Stimulated activated CD4-positive, alpha-beta T cell treated with anti-CD3 and anti-CD28 coated beads, Interleukin-12 subunit alpha, Interleukin-12 subunit beta, amount 100 ng/mL, for 4 hours (primary cell): ENCODE measurements at places on chromosomes 1 and 21.

GRCh38 chr1:164452549-164452948, 106.4 kb upstream of the PBX1 start:
- DNase-seq: no peak

- no peak for DNase-seq
These were observed 159.3 kb downstream of the PEX14 start for GRCh38 chr1:10634075-10634427.

- DNase-seq: peak; percentile 89
These were observed at the start of the genes EMC1 and MRTO4 for GRCh38 chr1:19251305-19252196. Gene EMC1, minus strand, starts transcription at chr1:19251524. Its CDS starts 15 bp downstream, at chr1:19251509. Gene MRTO4, plus strand, starts transcription at chr1:19251805. Its CDS starts 31 bp downstream, at chr1:19251836.

GRCh38 chr1:13661539-13661938, 38.4 kb upstream of the PRDM2 start:
- DNase-seq: no peak

GRCh38 chr1:195604287-195604686, 1004.0 kb downstream of the KCNT2 start:
- DNase-seq: no peak

DNA sequence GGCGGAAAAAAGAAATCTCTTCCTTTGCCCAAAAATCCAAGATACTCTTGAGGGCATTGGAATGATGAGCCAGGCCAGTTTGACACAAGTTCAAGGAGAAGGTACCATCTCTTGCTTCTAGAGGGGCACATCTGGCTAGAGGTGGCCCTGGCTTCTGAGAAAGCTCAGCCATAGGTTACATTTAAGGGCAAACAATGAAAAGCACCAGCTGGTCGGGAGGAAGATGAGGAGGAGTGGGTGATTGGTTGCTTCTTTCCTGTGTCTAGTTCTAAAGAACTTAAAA, 132.0 kb downstream of the DHRS3 start:
- no peak for DNase-seq

GRCh38 chr1:61504852-61505390, 220.0 kb downstream of the TM2D1 start:
- DNase-seq: no peak

DNA sequence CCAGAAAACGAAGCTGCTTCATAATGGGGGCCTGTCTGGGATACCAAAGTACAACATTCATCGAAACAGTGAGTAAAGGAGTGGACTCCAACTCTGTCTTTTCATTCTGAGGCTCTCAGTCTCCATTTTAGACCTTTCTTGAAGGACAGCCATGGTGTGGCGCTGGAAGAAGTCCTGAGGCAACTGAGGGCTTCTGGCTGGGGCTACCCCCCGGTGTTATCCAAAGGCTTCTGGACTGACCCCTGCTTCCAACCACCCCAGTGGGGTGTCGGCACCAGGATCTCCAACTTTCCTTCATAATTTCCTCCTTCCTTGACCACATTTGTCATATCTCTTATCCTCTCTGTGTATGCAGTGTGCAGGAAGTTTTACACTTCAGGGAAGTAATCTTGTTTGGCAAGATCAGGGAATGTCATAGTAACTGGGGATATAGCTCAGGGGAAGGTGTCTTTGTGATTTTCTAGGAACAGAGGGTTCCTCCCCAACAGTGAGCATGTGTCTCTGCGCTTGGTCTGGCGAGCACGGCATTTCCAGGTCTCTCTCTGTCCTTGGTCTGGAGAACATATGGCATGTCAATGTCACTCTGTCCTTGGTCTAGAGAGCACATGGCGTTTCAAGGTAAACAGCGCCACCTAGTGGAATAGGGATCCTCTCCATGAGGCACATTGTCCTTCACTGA, 19.4 kb upstream of the BSDC1 start:
- DNase-seq: peak; percentile 58

DNA sequence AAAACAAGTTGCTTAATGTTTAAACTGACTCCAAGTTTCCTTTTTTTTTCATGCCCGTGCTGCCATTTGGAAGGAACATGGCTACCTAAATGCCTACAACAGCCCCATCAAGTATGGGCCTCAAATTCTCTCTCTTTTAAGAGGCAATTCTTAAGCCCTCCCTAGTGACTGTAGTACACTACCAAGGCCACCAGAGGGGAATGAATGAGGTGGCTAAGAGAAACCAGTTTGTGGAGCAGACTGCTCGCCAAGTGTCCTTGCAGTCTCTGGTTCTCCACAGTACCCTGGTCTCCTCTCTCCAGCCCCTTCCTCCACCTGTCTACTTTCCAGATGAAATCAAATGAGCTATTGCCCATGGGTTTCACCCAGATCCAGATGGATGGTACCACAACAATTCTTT, 1809.6 kb downstream of the BRINP3 start:
- no peak for DNase-seq

DNA sequence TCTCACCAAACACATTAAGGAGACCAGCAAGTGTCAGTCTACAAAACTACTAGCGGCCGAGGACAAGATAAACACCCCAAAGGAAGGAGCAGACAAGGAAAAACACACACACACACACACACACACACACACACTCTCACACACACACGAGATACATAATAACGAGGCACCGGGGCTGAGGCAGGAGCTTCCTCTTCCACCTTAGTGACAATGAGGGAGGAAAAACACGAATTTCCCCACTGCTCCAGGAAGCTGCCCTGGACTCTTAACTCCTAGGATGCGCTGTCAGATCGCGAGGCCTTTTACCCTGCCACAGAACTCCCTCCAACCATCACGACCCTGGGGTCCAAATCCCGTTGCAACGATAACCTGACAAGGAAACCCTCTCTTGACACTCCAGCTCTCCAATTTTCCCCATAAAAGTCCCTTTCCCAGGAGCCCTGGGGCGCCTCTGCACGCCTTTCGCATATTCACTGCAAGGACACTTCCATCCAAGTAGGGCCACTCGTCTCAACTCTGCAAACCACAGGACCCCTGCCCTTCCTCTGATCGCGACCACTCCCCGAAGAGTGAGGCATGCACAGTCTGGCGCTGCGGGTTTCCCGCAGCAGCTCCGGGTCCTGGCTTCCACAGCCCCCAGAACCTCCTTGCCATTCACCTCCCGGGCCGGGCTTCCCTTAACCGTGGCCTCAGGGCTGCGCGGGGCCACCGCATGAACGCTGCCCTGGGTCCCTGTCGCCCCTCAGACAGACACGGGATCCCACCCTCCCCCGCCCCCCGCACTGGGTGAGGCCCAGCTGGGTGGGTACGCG, 581 bp downstream of the ETV3 start:
- peak; percentile 8 for DNase-seq

DNA sequence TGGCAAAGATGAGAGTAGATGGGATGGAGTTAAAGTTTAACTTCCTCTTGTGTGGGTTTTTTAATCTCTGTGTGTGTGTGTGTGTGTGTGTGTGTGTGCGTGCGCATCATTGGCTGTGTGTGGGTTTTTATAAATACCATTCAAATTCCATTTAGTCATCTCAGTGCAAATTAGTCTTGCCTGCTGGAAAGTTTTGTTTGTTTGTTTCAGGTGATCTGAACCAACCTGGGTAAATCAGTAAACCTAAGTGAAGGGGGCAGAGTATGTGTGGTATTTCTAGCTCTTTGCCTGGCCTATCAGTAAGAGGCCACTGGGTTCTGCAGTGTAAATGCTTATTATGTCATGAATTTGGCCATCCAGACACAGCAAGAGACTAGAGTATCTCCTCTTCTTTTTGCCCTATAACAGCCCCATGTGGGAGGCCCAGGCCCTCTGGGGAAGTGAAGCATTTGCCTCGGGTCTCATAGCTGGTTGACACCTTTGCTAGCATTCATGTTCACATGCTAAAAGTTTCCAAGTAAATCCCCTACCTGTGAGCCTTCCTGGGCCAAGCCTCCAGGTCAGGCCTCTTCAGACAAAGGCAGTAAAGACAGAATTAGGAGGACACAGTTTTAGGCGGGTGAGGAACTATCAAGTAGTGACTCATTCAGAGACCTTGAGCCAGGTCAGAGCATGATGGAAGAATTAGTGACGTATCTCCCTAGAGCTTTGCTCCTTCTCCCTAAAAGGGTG, 14.7 kb downstream of the INTS3 start:
- DNase-seq: no peak

DNA sequence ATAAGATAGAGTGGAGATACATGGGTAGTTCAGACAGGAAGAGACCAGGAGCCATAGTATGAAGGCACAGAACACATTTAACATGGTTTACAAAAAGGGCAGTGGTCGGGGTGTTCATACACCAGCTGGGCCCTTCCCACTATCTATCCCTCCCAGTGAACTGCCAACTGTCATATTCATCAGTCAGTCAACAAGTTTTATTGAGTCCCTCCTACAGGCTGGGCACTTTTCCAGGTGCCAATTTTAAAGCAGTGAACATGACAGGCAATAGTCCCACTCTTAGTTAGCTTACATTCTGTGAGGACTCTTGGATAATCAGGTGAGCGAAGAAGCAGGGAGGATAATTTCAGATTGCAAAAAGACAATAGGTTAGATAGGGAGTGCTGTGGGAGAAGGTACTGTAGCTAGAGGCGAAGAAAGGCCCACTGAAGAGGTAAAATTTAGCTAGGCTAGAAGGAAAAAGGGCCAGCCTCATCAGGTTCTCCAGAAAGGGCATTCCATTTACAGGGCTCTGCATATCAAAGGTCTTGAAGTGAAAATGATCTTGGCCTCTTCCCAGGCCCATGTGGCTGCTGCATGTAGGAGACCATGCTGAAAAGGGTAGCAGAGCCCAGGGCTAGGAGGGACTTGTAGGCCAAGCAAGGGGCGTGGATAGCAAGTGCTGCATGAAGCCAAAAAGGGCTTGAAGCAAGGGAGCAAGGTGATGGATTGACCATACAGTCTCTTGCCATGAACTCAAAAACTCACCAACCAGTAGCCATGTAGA, 274.7 kb upstream of the SNX7 start:
- DNase-seq: no peak

DNA sequence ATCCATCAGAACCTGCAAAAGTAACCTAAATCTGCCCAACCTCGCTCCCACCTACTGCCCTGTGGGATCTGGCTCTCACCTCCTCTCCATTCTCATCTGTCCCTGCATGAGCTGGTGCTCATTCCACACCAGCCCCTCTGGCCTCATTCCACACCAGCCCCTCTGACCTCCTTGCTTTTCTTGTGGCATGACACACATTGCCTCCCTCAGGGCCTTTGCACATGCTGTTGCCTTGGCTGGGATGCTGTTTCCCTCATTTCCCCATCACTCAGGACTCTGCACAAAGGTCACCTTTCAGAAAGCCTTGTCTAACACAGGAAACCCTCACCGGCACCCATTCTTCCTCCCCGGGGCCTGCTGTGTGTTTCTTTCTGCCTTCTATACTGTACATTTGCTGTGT, 197.1 kb downstream of the KAZN start:
- no peak for DNase-seq

DNA sequence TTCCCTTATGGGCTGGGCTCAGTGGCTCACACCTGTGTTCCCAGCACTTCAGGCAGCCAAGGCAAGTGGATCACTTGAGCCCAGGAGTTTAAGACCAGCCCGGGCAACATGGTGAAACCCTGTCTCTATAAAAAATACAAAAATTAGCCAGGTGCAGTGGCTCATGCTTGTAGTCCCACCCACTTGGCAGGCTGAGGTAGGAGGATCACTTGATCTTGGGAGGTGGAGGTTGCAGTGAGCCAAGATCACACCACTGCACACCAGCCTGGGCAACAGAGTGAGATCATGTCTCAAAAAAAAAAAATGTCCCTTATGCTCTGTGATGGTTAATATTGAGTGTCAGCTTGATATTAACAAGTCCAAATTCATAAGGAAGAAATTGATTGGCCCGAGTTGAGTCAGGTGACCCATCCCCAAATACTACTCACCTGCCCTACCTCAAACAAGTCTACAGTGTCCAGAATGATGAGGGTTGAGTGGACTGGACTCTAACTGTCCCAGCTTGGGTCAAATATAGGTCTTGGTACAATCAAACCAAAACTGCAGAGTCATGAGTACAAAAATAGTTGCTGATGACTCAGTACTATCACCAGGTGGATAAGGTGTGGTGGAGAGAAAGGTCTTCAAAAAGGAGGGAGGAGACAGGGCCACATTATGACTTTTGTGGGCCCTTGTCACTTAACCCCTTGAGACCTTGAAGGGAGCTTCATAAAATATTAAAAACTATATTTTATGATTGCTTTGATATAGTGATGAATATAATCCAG, 161.0 kb downstream of the ZNF326 start:
- DNase-seq: no peak

DNA sequence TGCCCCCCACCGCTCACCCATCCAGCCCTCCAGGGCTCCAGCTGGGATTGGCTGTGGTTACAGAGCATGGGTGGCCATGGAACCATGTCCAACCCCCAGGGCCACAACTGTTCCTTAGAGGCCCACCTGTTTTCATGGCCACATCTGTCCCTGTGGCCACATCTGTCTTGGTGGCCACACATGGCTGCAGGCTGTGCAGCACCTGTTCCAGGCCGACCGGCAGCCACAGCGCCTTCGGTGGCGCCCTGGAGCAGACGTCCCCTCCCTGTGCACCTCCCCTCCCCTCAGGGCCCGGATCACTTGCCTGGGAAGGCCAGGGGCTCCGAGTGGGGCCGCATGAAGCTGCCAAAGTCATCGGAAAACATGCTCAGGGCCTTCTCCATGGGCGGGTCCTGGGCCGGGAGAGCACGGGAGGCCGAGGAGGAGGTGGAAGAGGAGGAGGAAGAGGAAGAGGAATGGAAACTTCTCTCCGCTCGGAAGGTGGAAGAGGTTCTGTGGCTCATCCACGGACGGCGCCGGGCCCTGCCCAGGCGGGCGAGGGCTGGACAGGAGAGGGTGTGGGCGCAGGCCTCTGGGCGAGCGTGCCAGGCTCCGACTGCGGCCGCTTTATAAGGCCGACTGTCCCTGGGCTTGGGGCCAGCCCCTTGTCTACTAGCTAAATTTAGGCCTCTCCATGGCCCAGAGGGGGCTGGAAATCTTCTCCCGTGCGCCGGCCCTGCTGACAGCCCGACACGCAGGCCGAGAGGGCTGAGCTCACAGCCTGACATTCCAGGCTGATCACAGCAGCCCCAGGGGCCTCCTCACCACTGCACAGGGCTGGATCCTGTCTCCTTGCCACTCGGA, at the start of gene HSPB7:
Gene HSPB7, minus strand, starts transcription at position 583 of the 843 bp plus-strand sequence. Its CDS starts 80 bp downstream, at position 503.
- no peak for DNase-seq

GRCh38 chr1:169892927-169893644, 610 bp downstream of the SCYL3 start:
- DNase-seq: peak; percentile 18

DNA sequence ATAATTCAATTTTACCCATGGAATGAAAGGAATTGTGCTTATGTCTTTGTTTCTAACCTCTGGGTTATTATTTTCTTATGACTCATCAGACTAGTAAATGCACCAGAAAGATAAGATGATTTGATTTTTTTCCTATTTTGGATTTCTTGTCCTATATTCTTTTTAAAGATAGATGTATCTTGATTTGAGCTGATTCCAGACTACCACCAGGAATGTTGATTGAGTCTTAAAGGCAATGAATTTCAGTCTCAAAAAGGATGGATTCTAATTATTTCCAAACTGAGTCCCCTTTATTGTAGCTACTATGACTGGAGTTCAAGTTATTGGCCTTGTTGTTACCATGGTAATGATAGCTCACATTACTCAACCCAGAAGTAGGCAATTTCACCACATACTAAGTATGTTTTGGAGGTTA, 95.8 kb upstream of the RGS4 start:
- no peak for DNase-seq

GRCh38 chr1:86765073-86765472, 60.7 kb downstream of the SH3GLB1 start:
- no peak for DNase-seq
